ENCODE measurements at places on chromosomes 13 and 19. TPM values are rescaled to one million over a fixed set of nuclear protein-coding genes. Genes with fewer than 3 reads are reported as not detected.

- DNase-seq: no peak
Measured at GRCh38 chr13:110610955-110611595, 4.3 kb upstream of the NAXD start.

Gene FKRP
- polyA plus RNA-seq: 30.4 TPM

Gene CYP2A7
- not detected for polyA plus RNA-seq

Gene KIR3DL2
- polyA plus RNA-seq: not detected

DNA sequence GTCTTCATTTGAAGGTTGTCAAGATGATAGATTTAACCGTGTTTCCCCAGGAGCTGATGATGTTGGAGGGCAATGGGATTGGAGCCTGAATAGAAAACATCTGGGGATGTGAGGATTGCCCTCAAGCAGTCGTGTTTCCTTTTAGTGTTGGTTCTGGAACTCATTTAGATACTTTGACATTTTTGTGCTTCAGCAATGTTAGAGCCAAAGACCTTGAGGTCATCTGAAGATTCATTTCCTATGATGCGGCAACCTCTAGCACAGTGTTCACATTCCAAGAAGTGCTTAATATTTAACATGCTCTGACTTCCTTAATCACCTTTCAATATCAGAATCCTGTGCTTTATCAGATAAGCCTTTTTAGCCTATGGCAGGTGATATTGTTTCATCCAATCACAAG lies 82.7 kb downstream of the SLC10A2 start:
- no peak for DNase-seq

Gene MBD3L2
- polyA plus RNA-seq: 0.12 TPM

GRCh38 chr13:50419896-50420295 lies 404.7 kb downstream of the KCNRG start:
- DNase-seq: no peak

DNA sequence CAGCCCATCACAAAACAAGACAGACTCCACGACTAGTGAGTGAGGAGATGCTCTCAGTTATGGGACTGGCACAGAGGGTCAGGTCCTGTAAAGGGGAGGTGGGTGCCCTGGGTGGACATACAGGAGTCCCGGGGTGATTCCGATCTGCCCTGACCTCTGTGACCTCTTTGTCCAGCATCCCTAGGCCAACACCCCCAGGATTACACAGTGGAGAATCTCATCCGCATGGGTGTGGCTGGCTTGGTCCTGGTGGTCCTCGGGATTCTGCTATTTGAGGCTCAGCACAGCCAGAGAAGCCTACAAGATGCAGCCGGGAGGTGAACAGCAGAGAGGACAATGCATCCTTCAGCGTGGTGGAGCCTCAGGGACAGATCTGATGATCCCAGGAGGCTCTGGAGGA lies 6.4 kb upstream of the LILRA1 start:
- no peak for DNase-seq

DNA sequence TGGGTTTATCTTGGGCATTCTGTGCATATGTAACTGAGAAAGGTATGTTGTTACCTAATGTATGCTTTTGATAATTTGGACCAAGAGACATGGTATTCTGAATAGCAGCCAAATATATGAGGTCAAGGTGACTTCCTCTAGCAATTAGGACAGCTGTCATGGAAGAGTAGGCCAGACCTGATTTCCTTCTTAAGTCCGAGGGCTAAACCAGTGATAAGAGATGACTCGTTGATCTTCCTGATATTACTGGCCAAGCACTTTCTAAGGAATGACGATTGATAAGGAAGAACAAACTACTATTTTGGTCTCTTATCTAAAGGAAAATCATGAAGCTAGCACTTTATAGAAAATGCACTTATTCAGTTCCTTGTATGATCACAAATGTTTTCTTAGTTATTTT lies 42.7 kb downstream of the ARHGAP35 start:
- no peak for DNase-seq

DNA sequence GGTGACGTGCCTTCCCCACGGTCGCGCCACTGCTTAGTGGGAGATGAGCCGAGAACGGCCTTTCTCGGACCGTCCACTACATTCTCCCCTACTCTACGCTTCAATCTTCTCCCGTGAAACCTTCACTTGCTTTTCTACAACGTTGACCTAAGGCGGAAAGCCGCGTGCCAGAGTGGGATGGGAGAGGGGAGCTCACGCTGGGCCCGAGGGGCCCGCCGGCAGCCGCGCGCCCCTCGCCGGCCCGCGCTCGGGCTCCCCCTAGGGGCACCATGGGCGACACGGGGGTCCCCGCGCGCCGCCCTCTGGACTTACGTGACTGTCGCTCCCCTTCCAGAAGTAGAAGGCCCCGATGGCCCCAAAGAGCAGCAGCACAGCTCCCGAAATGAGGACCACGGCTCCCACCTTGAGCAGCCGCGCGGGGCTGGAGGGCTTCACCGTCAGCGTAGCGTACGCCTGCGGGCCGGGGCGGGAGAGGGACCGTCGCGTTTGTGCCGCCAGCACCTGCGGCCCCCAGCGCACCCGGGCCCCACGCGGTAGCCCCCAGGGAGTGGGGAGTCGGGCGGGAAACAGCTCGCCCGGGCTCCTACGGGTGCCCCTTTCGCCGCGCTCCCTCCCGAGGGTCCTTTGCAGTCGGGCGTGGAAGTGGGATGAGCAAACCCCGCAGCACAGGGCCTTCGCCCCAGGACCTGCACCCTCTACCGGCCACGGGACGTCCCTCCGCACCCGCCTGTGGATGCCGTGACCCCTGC lies 727 bp downstream of the CNMD start:
- no peak for DNase-seq

DNA sequence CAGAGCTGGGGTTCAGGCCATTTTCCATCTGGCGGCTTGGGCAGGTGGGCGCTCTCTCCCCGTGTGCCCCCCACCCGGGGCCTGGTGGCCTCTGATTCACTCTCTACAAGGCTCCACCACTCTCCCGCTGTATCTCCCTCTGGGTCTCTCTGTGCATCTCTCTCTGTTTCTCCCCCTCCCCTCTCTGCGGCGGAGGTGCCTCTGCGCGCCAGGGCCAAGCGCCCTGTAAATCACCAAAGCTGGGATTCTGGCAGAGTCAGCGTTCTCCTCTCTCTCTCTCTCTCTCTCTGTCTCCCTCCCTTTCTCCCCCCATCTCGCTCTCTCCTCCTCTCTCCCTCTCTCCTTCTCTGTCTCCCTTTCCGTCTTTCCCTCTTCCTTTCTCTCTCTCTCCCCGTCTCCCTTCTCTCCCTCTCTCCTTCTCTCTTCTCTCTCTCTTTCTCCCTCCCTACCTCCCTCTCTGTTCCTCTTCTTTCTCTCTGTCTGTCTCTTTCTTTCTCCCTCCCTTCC lies 3.9 kb downstream of the NFIC start:
- DNase-seq: peak; percentile 57

DNA sequence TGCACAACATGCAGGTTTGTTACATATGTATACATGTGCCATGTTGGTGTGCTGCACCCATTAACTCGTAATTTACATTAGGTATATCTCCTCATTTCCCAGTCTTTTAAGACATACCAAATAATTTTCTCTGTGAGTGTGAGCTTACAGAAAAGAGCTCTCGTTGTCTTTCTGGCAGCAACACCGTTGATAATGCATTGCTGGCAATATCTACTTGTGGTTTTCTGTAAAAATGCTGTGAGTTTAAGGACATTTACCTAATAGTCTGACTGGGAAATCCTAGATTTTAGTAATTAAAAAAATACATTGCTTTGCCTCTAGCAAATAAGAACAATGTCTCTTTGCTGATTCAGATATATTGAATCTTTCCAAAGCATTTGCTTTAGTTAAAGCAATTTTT lies 8.4 kb downstream of the IGFL3 start:
- no peak for DNase-seq

Gene METTL21C
- not detected for polyA plus RNA-seq

Gene CD22
- polyA plus RNA-seq: 0.18 TPM

- DNase-seq: no peak
Measured at GRCh38 chr19:29576761-29577648, 29.1 kb upstream of the POP4 start.

GRCh38 chr13:82963226-82964099 lies 918.8 kb downstream of the SLITRK1 start:
- no peak for DNase-seq

Gene C19orf73
- 2.6 TPM for polyA plus RNA-seq

Gene TNNI3
- 9.1 TPM for polyA plus RNA-seq

Gene TUBA3C
- polyA plus RNA-seq: 0.05 TPM

GRCh38 chr13:94112227-94112626 lies 367.3 kb downstream of the DCT start:
- no peak for DNase-seq

GRCh38 chr13:98509271-98510155 lies 67.4 kb downstream of the STK24 start:
- DNase-seq: no peak

DNA sequence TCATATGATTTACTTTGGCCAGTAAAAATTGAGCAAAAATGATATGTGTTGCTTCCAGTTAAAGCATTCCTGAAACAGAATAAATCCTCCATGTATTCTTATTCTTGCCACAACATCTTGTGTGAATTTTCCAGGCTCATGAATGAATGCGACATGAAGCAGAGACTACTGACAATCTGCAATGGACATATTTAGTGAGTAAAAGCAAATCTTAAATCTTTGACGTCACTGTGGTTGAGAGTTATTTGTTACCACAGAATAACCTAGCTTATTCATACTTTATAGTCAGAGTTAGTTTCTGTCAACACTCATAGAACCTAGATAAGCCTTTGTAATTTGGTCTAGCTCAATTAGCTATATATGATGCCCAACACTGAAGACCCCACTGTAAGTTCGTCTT lies 1443.1 kb downstream of the PCDH9 start:
- no peak for DNase-seq

Gene PEAK3
- not detected for polyA plus RNA-seq

DNA sequence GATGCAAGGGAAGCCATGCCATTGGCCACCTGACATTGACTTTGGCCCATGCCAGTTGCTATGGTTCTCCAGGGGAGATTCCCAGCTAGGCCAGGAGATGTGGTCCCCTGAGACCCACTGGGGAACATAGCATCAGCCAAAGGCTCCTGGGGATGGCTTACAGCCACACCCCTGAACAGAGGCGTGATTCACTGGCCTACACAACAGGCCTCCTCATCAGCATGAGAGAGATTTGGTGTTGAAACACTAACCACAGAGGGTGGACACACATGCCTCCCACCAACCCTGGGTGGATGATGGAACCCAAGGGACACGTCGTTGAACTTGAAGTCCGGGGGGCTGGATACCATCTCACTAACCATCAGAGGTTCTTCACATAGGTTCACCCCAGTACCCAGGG lies 14.4 kb downstream of the IQCN start:
- DNase-seq: no peak

Gene CNFN
- 4.5 TPM for polyA plus RNA-seq

- DNase-seq: no peak
Measured at GRCh38 chr19:11364935-11365334, 9.5 kb upstream of the SWSAP1 start.

- DNase-seq: no peak
Measured at GRCh38 chr19:38030686-38031422, 123.8 kb downstream of the SIPA1L3 start.

Gene ASF1B
- 19.0 TPM for polyA plus RNA-seq

Gene ZNF382
- polyA plus RNA-seq: 3.5 TPM

DNA sequence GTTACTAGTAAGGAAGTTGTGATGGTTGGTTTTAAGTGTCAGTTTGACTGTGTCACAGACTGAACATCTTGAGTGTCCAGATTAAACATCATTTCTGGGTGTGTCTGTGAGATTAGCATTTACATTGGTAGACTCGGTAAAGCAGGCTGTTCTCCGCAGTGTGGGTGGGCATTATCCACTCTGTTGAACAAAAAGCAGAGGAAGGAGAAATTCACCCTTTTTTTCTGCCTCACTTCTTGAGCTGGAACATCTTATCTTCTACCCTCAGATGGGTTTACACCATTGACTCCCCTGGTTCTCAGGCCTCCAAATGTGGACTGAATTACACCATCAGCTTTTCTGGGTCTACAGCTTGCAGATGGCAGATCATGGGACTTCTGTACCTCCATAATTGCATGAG lies 63.7 kb upstream of the ZDHHC20 start:
- no peak for DNase-seq

DNA sequence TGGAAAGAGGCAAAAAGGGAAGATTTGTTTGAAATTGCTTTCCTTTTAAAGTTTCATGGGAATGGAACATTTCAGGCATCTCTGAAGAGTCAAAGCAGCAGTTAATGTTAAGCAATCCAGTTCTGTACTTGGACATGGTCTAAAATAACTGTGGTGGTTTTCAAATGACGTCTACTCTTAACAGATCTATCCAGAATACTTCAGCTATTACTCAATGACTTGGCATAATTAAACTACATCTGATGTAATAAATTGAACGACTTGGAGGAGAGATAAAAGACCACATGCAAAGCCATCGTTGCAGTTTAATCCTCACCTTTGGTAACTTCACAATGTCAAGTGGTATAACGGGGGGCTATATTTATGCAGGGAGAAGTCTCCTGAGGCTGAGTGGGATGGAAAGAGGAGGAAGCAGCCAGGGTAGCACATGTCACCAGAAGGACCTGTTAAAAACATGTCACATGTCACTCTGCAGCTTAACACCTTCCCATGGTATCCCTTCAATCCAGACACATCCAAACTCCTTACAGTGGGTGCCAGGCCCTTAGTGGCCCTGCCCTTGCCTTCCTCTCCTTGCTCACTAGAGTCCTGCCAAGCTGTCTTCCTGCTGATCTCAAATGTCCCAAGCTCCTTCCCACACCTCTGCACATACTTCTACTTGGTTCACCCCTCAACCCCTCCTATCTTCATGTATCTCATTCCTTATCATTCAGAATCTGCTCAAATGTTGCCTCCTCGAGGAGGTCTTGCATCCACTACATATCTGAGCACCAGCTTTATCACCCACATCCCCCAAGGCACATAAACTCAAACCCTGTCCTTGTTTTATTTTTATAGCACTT lies 327.8 kb downstream of the SUCLA2 start:
- DNase-seq: peak; percentile 1

DNA sequence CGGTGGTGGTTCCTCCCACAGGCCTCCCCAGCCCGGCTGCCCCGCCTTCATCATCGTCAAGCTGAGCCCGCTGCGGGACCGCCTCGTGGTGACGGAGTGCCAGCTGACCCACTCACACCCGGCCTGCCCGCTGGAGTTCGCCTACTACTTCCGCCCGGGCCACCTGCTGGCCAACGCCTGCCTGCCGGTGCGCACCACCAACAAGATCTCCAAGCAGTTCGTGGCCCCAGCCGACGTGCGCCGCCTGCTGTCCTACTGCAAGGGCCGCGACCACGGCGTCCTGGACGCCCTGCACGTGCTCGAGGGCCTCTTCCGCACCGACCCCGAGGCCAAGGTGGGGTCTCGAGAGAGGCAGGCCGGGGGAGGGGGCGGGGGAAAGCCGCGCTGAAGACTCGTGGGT lies 12.0 kb downstream of the ZSWIM9 start:
- DNase-seq: no peak

Gene HSPB6
- polyA plus RNA-seq: 0.10 TPM

GRCh38 chr13:113648216-113648610 lies 9.8 kb downstream of the ATP4B start:
- DNase-seq: no peak

DNA sequence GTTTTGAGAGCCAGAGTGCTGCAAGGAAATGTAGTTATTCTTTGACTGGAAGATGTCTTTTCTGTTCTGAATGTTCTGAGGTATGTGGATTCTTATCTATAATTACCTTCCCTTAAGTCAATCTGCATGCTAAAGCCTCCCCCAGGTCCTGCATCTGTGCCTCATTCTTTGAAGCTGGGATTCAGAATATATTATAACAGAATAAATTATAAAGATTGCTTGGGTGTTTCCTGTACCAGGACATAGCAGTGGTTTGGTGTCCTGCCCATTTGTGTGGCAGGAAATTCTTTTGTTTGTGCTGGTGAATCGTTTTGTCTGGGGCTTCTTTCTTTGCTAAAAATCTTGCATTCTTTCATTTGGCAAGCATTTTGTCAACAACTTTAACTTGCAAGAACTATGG lies 60.2 kb downstream of the ITGBL1 start:
- no peak for DNase-seq

Gene KIR3DL1
- not detected for polyA plus RNA-seq

Gene LRRC8E
- polyA plus RNA-seq: 0.02 TPM

Data from SK-N-SH (cell line).